Right lung (tissue), 10 donors: ENCODE measurements at places on chromosomes 4 and X.

- DNase-seq: no peak
These were observed 15.8 kb downstream of the SLC7A11 start for GRCh38 chr4:138226351-138226750.

DNA sequence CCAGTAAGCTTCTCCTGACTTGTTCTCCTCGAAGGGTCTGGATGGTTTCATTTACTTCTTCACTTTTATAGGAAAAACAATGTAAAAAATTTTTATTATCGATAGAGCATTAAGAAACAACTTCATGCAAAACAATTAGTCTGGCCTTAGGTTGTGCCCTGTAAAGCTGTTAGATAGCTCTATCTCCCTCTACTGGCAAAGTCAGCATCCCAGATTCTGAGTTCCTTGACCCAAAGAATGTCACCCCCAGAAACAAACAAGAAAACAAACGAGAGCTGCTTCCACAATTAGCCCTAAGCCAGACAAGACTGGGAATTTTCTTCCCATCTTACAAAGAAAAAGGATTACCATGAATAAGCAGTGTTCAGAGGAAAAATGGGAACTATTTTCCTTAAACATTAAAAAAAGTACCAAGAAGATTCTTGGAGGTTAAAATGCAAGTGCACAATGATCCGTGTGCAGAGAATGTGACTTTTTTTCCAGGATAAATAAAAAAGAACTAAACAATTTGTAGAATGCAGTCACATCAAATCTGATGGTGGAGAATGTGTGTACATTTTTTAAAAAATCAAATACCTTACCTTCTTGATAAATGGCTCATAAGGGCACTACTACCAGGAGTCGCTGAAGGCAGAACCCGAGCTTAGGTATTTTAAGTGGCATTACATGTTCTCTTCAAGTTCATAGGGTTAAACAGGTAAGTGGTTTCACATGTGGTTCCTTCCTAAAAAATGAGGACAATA lies 293.2 kb downstream of the FBXO8 start:
- peak; percentile 11 for DNase-seq

DNA sequence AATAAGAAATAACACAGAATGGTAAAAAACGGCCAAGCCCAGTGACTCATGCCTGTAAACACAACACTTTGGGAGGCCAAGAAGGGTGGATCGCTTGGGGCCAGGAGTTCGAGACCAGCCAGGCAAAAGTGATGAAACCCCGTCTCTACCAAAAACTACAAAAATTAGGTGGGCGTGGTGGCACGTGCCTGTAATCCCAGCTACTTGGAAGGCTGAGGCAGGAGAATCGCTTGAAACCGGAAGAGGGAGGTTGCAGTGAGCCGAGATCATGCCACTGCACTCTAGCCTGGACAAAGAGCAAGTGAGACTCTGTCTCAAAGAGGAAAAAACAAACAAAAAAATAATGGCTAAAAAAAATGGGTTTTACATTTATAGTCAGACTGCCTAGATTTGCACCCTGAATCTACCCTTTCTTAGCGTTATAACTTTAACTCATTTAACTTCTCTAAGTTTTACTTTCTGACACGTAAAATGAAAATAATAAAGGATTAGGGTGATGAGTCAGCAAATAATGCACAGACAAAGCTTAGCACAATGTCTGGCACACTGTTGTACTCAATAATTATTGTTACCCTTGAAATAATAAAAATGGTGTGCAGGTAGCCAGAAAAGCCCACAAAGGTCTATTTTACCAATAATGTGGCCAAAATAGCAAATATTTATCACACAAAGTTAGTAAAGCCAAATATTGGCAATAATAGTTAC lies 55.0 kb downstream of the ATP11C start:
- no peak for DNase-seq

DNA sequence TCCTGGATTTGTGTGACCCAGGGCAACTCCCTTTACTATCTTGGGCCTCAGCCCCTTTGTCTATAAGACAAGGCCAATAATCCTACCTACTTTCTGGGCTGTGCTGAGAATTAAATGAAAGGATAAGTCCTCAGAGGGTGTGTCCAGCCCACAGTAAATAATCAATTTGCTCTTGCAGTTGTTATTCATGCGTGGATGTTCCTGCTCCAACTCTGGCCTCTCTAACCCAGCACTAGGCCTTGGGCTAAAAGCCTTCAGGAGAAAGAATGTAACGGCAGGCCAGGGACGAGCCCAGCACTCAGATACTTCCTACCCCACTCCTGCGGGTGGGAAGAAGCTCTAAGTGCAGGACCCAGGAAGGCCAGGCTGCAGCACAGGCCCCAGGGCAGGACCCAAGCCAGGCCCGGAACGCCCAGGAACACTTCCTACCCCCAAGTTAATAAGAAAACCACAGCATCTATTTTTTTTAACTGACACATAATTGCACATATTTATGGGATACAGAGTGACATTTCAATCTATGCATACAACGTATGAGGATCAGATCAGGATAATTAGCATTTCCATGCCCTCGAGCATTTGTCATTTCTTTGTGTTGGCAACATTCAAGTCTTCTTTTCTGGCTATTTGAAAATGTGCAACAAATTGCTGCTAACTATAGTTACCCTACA lies 179.6 kb upstream of the RBPJ start:
- DNase-seq: no peak

DNA sequence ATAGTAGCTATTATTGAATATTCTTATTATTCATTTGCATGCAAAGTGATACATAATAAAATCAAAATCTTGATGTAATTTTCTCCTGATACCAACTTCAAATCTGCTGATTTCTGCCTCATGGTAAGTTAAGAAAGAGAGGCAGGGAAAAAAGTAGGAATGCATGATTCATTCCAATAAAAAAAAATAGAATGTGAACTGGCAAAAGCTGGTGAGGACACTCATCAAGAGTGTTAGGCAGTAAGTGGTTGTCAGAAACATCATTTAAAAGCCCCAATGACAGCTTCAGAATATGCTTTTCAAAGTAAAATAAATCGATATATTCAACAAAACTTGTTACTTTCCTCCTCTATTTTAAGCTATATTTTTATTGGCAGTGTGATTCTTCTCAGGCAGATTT lies 979.1 kb downstream of the TECRL start:
- DNase-seq: no peak

- DNase-seq: peak; percentile 41
These were observed 179.0 kb downstream of the CEP135 start for GRCh38 chr4:56127716-56128115.
